ENCODE measurements at places on chromosomes 3 and 15.
A peak's percentile ranks its signal among the peaks of the same experiment; 100 is the strongest.

DNA sequence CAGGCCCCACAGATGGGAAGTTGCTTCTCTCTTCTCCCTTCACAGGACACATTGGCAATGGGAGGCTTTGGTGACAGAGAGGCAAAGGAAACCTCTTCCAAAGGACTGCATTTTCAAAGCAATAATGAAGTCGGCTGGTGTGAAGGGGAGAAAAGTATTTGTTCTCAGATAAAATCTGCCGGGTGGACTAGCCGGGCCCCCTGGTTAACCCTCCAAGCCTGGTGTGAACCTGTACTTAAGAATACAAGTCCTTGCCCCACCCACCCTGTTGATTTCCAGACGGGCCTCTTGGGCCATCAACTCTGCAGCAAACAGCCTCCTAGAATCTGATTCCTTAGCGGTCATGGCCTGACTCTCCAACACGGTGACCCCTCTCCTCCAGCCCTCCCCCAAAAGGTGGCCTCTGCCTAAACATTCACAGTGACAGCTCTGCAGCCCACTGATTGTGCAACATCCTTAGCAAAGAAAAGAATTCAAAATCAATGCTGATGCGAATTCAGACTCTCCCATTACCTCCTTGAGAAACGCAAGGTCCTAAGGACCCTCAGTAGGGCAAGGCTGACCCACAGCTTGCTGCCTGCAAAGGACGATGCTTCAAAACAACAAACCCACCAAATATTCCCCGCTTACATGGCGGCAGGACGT, 9.9 kb downstream of the TLE3 start:
- DNase-seq, result no peak

- peak; percentile 25 for DNase-seq
Observed at GRCh38 chr15:58748852-58749531, 515 bp downstream of the ADAM10 start.

GRCh38 chr3:180478695-180479094, 123.3 kb upstream of the TTC14 start:
- no peak for DNase-seq

- no peak for DNase-seq
Observed at GRCh38 chr15:28913171-28913765, 27.5 kb downstream of the APBA2 start.

GRCh38 chr15:71386448-71387236, 271.4 kb downstream of the THSD4 start:
- DNase-seq, result no peak

DNA sequence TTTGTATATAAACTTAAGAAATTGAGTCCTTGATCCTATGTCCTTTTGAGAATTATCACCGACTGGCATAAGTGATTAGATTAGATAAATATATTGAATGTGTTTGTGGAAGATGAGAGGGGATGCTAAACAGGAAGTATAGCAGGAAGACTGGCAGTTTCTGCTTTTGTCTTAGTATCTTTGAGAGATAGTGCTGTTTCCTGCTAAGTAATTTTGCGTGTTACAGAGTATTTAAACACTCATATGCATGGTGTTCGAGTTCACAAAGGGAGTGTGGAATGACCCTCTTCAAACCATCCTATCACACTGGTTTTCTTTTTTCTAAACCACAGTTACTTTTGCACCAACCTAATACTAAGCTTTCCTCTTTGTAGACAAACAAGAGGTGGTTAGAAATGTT, 106.0 kb downstream of the KLHL25 start:
- no peak for DNase-seq

DNA sequence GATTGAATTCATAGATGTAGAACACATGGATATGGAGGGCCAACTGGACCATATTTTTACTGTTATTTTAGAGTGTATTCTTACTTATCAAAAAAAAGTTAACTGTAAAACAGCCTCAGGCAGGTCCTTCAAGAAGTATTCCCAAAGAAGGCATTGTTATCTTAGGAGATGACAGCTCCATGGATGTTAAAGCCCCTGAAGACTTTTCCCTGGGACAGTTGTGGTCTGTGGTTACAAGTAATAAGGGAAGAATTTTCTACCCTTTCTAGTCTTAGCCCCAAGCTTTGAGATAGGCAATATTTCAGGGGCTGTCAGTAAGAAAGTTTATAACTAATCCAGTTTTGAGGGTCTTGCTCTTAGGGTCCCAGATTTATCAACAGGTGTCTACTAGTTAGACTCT, 62.5 kb downstream of the LRRC49 start:
- no peak for DNase-seq

DNA sequence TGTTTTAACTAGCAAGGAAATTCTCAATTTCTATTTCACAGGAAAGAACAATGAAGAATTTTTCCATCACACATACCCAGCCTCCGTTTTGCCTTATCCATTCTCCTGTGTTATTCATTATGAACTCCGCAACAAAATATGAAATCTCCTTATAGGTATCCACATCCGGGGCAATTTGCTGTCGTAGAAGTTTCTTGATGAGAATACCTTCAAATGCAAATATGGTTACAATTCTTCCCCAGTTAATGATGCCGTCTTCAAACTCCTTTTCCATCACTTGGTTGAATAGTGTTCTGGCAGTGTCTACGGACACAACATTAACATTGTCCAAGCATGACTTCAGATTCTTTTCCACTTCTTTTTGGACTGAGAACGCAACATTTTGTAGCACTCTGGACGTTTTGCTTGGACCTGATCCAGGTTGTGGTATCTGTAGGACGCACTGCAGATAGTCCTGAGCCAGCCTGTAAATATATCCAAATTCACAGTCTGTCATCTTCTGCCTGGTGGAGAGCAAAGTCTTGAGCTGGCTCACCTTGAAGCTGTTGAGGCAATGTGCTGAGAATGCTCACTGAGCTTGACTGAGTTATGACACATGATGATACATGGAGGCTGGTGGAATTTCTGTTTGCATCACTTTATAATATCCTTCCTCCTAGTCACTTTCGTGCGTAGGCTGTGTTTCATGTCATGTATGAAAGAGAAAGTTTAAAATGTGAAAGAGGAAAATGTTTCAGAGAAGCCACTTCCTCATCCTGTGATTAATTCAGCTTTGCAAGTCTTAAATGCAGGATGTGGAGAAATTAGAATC, at the start of gene BCL2A1:
Gene BCL2A1 (minus strand): TSS at position 573 of the 811 bp plus-strand sequence. CDS start 77 bp downstream, at position 496.
- no peak for DNase-seq

- no peak for DNase-seq
Observed at GRCh38 chr3:9700536-9700935, 3.1 kb upstream of the CPNE9 start.

GRCh38 chr3:16798738-16799137, 86.0 kb upstream of the PLCL2 start:
- DNase-seq, result no peak

- no peak for DNase-seq
Observed at GRCh38 chr3:24628523-24629258, 134.0 kb upstream of the THRB start.

GRCh38 chr15:73357999-73358665, 10.6 kb downstream of the HCN4 start:
- no peak for DNase-seq

- DNase-seq, result peak; percentile 23
Observed at GRCh38 chr3:102060814-102061213, 211.5 kb downstream of the NFKBIZ start.

GRCh38 chr15:22735781-22736180, 50.7 kb upstream of the NIPA1 start:
- DNase-seq, result no peak

- DNase-seq, result no peak
Observed at GRCh38 chr15:69474846-69475455, 22.3 kb downstream of the RPLP1 start.

DNA sequence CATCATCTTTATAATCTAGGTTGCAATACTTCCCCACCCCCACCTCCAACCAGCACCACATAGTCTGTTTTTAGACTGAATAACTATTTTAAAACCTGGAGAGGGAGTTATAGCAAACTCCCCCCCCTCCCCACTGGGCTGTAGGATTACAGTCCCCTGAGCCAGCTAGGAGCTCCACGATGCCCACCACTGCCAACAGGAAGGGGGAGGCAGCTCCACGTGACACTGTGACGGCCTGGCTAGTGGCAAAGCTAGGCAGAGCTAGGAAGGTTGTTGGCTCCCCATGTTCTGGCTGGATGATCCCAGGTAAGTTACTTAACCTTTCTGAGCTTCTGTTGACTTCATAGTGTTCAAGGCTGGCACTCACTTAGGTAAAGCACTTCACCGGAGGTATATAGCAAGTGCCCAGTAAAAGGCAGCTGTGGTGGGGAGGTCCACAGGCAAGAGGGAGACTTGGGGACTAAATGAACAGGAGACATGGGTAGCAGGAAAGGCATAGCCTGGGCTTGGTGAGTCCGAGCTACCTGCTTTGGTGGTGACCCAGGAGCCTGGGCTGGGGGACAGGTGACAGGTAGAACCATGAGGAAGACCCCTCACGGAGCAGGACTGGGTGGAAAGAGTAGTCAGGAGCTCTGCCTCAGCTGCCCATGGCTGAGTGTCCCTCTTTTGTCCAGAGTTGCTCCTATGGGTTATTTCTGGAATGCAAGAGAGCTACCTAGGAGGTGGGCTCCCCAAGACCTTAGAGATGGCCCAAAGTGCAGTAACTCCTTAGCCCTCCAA, 4.0 kb upstream of the TBC1D21 start:
- no peak for DNase-seq

- DNase-seq, result no peak
Observed at GRCh38 chr3:171840811-171841619, 2.1 kb upstream of the TMEM212 start.

GRCh38 chr3:14880447-14881106, 61.8 kb downstream of the FGD5 start:
- DNase-seq, result no peak

DNA sequence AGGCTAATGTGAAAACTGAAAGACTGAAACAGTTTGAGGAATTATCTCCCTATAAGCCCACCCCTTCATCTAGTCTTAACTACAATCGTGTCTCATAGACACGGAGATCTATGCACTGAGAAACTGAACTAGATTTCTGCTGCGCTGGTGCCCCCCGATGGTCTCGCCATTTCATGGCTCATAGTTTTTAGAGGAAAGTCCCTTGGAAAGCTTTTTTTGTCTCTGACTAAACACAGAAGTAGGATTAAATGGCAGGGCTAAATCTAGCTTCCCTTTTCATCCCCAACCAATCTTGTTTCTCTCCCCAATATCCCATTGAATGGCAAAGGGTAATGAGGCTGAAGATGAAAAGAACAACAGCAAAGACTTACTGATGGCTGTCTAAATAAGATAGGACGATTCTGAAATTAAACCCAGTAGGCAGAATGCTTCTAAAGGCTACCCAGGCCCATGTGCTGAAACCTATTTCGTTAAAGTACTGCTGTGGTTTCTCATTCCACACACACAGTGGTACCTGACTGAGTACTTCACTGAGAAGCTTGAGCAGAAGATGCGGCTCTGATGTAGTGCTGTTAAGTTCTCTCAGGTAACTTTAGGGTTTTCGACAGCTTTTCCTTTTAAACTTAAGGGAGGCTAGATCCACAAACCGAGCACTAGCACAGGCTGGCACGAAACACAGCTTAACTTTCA, 142.7 kb downstream of the GADL1 start:
- peak; percentile 14 for DNase-seq

GRCh38 chr3:30661098-30661873, 54.9 kb downstream of the TGFBR2 start:
- DNase-seq, result no peak

DNA sequence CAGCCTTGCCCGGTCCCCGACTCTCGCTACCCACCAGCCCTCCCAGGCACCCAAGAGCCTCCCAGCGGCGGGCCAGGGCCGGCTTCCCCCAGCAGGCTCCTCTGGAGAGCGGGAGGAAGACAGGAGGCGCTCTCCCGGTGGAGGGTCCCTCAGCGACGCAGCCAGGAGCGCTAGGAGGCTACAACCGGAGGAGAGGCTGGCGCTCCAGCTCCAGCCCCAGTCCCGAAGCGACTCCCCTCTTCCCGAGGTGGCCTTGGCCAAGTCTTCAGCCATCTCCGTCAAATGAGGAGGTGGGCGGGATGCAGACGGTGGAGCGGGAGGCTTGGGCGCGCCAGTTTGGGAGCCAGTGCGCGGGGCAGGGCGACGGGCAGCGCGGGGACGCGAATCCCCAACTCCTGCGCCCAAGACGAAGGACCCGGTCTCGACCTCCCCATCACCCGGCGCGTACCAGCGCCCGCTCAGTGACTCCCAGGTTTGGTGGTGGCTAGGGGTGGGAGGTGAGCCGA, 722 bp downstream of the CHRNA3 start:
- peak; percentile 77 for DNase-seq
